ENCODE measurements at places on chromosomes 7 and 10.

DNA sequence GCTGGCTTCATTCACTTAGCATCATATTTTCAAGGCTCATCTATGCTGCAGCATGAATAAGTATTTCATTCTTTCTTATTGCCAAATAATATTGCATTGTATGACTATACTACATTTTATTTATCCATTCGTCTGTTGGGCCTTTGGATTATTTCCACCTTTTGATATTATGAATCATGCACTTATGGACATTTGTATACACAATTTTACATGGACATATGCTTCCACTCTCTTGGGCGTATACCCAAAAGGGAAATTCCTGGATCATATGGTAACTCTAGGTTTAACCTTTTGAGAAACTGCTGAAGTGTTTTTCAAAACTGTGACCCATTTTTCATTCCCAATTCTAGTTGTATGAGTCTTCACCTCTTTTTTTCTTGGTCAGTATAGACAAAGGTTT lies 80.3 kb upstream of the GNAI1 start:
- H3K36me3 ChIP-seq, result no peaks in the 10 kb centered on the region
- DNase-seq, result peak; percentile 42
- H3K4me1 ChIP-seq, result peaks cover 6% of the 10 kb centered on the region
- no peak overlapping the region for H3K27ac ChIP-seq
- no peak overlapping the region for H3K4me3 ChIP-seq
- peaks cover 4% of the 10 kb centered on the region for H3K27me3 ChIP-seq

- no peaks in the 10 kb centered on the region for H3K36me3 ChIP-seq
- peaks cover 12% of the 10 kb centered on the region for H3K27me3 ChIP-seq
- H3K27ac ChIP-seq, result no peak overlapping the region
- H3K4me3 ChIP-seq, result no peak overlapping the region
- DNase-seq, result no peak
Observed at GRCh38 chr7:128694738-128695137, 22.6 kb downstream of the GARIN1A start.

DNA sequence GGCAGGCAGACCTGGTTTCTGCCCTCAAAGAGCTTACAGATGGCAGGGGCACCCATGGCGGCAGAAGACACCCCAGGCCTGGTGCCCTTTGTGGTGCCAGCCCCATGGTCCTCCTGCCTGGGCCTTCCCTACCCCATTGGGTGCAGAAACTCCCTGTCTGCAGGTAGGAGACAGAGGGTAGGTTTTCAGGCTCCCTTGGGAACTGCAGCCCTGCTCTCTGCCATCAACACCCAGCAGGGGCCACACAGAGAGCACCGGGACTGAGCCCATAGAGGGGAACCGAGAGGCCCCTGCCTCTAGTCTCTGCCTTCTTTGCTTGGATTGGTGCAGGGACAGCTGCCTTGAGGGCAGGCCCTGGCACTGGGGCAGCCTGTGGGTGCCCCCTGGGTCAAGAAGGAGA lies 52.6 kb downstream of the GTF2IRD1 start:
- no peak for DNase-seq
- H3K27me3 ChIP-seq, result no peaks in the 10 kb centered on the region
- peaks cover 31% of the 10 kb centered on the region for H3K36me3 ChIP-seq
- H3K4me1 ChIP-seq, result no peaks in the 10 kb centered on the region

DNA sequence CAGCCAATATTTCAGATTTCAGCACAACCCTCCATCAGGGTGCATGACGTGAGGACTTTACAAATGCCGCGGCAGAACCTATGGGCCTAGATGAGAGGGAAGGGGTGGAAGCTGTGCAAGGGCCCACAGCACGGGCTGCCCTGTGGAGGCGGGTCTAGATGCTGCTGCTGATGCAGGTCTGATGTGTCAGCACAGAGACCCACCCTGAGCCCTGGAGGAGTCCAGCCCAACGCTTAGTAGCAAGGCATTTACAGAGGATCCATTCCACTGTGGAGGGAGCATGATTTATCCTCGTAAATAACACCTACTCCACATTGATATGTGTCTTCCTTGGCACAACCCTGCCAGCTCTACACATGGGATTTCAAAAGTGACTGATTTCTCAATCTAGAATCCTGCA lies 48.5 kb downstream of the MYL10 start:
- H3K4me3 ChIP-seq, result no peak overlapping the region
- H3K27ac ChIP-seq, result no peak overlapping the region
- no peaks in the 10 kb centered on the region for H3K36me3 ChIP-seq
- no peak for DNase-seq
- H3K27me3 ChIP-seq, result peaks cover 20% of the 10 kb centered on the region
- no peaks in the 10 kb centered on the region for H3K4me1 ChIP-seq

DNA sequence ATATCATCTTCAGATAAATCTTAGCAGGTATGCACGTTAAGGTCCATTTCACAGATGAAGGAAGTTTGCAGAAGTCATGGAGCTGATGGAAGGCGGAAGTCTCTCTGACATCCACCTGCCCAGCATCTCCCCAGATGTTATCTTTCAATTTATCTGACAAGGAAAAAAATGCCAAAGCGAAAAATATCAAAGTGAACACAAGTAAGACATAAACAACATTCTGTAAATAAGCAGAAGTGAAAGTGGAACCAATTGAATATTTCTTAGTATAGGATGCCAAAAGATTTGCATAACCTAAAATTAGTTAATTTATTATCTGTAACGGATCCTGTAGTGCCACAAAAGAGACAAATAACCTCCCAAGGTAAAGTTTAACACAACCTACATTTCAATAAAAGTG lies 73.6 kb upstream of the NEBL start:
- H3K27ac ChIP-seq, result no peak overlapping the region
- peaks cover 5% of the 10 kb centered on the region for H3K36me3 ChIP-seq
- no peak overlapping the region for H3K4me3 ChIP-seq
- DNase-seq, result no peak
- no peaks in the 10 kb centered on the region for H3K27me3 ChIP-seq

DNA sequence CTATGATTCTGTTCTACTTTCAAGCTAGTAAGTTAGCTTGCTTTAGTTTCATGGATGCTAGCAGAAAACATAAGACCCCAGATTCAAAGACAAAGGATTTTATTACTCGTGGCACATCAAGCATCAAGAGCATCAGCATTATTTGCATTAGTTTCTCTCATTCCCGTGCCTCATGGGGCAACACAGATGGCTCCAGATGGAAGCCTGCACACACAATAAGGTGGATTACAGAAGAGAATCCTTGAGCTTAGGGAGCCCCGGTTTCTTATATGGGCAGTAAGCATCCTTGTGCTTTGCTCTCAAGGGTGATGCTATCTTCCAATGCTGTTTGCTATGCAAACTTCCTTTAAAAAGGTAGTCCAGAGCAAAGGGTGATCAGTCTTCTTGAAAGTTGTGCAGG lies 10.7 kb upstream of the CAPZA2 start:
- H3K27me3 ChIP-seq, result peaks cover 17% of the 10 kb centered on the region
- H3K27ac ChIP-seq, result no peak overlapping the region
- no peak overlapping the region for H3K4me3 ChIP-seq
- DNase-seq, result no peak
- H3K36me3 ChIP-seq, result no peaks in the 10 kb centered on the region

GRCh38 chr7:159107161-159107892 lies 37.3 kb downstream of the VIPR2 start:
- no peaks in the 10 kb centered on the region for H3K36me3 ChIP-seq
- peaks cover 13% of the 10 kb centered on the region for H3K4me1 ChIP-seq
- no peak overlapping the region for H3K4me3 ChIP-seq
- no peak for DNase-seq
- H3K27me3 ChIP-seq, result no peaks in the 10 kb centered on the region

- no peaks in the 10 kb centered on the region for H3K27me3 ChIP-seq
- no peak overlapping the region for H3K27ac ChIP-seq
- H3K36me3 ChIP-seq, result no peaks in the 10 kb centered on the region
- H3K4me3 ChIP-seq, result no peak overlapping the region
Observed at GRCh38 chr10:86595496-86595895, 58.9 kb upstream of the OPN4 start.

DNA sequence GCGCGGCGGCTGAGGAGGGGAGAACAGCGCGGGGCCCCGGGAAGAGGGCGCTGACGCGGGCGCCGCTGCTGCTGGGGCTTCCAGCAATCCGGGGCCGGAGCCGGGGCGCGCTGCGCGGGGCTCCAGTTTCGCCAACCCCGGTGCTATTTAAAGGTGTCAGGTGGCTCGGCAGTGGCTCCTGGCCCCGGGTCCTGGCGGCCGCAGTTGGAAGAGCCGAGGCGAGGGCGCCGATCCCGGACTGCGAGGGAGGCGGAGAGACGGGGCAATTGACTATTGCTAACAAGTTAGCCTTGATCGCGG lies 347 bp downstream of the LBX1 start:
- peaks cover 69% of the 10 kb centered on the region for H3K27me3 ChIP-seq
- DNase-seq, result no peak
- H3K27ac ChIP-seq, result peak overlapping the region; percentile 43
- peaks cover 12% of the 10 kb centered on the region for H3K4me1 ChIP-seq
- H3K36me3 ChIP-seq, result no peaks in the 10 kb centered on the region

DNA sequence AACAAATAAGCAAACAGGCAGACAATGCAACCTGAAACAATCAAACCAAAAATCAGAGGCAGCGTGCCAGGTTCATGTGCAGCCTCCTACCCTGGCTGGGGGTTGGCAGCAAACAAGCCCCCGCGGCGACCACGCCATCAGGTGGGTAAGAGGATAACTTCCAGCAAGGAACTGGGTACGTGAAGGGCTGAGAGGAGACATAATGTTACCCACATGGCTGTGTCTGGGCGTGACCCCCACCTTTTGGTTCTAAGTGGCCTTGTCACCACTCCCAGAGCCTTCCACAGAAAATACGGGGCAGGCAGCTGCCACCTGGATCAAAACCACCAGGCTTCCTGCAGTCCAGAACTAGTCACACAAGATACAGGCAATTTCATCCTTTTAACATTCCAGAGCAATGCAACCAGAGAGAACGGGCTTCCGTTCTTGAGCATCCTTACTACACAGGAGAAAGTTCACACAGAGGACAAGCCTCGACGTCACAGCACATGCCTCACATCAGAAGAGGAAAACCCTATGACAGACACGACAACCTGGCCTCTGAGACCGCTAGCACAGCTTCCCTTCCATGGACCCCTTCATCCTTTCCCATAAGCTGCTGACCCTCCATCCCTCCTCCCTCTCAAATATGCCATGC lies 171.0 kb downstream of the GRID1 start:
- DNase-seq, result no peak
- no peaks in the 10 kb centered on the region for H3K4me1 ChIP-seq
- no peak overlapping the region for H3K4me3 ChIP-seq
- H3K36me3 ChIP-seq, result no peaks in the 10 kb centered on the region
- peaks cover 27% of the 10 kb centered on the region for H3K27me3 ChIP-seq

GRCh38 chr10:120643351-120643750 lies 186.3 kb downstream of the PLPP4 start:
- H3K4me3 ChIP-seq, result no peak overlapping the region
- no peak overlapping the region for H3K27ac ChIP-seq
- H3K36me3 ChIP-seq, result no peaks in the 10 kb centered on the region
- DNase-seq, result no peak
- H3K4me1 ChIP-seq, result no peaks in the 10 kb centered on the region

GRCh38 chr7:13850185-13850752 lies 139.2 kb downstream of the ETV1 start:
- H3K27me3 ChIP-seq, result no peaks in the 10 kb centered on the region
- peak overlapping the region; percentile 22 for H3K4me3 ChIP-seq

- no peak overlapping the region for H3K4me3 ChIP-seq
- no peak overlapping the region for H3K27ac ChIP-seq
- no peak for DNase-seq
Observed at GRCh38 chr10:32317795-32318357, 29.1 kb downstream of the EPC1 start.

DNA sequence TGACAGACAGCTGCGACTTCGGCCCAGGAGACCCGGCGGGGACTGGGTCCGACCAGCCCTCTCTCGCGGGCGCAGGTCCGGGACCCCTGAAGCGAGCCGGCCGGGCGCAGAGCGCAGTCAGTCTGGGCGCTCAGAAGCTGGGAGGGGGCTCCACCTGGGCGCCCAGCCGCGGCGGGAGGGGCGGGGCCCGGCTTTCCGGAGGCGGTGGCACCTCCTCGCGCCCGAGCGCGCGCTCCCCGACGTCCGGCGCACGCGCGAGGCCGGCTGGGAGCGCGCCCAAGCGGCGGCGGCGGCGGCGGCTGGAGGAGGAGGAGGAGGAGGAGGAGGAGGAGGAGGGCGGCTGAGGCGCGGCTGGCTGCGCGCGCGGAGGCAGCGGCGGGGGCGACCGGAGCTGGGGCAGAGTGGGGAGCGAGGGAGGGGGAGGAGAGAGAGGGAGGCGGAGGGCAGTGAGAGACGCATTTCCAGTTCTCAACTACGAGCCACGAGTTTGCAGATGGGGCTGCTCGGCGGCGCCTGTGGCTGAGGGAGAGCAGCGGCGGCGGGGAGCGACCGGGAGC lies at the start of gene PALS2:
Gene PALS2 (plus strand): TSS at position 456 of the 557 bp plus-strand sequence. CDS start 50,216 bp downstream, outside the sequence.
- peaks cover 6% of the 10 kb centered on the region for H3K36me3 ChIP-seq
- H3K27ac ChIP-seq, result peak within 1 kb of the TSS; percentile 95
- H3K4me1 ChIP-seq, result peaks cover 19% of the 10 kb centered on the region
- H3K4me3 ChIP-seq, result peak within 1 kb of the TSS; percentile 99

DNA sequence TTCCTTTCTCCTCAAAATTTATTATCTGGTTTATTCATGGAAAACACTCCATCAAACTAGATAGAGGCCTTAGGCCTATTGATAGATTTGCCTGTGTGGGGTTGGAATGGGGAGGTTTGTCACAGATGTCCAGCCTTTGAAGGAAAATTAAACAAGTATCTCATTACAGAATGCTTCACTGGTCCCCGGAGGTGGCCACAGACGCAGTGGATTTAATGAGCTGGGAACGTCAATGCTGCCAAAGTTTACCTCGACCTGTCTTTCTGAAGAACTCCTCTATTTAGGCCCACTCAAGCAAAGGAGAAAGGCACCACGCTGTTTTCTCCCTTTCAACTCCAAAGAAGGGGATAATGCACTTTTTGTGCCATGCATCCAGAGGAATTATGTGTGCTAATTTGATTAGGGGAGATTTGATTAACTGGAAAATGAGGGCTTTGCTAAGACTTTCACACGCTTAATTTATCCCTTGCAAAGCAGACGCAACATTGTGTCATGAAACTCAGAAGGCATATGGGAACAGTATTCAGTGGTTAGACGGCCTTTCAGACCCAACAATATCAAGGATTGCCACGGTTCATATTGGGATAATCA lies 558.8 kb upstream of the GALNT17 start:
- H3K36me3 ChIP-seq, result no peaks in the 10 kb centered on the region
- no peak for DNase-seq
- no peak overlapping the region for H3K27ac ChIP-seq
- no peak overlapping the region for H3K4me3 ChIP-seq
- no peaks in the 10 kb centered on the region for H3K27me3 ChIP-seq

- H3K4me3 ChIP-seq, result no peak overlapping the region
- H3K27me3 ChIP-seq, result peaks cover 7% of the 10 kb centered on the region
- DNase-seq, result no peak
- no peaks in the 10 kb centered on the region for H3K36me3 ChIP-seq
Observed at GRCh38 chr10:25465582-25466372, 291.0 kb downstream of the GPR158 start.
